Renal cortical epithelial cell (primary cell): ENCODE measurements at places on chromosomes 4 and X. TPM values are rescaled to one million over a fixed set of nuclear protein-coding genes. Genes with fewer than 3 reads are reported as not detected.
A peak's percentile ranks its signal among the peaks of the same experiment; 100 is the strongest.

The PABPC1L2B gene
- total RNA-seq, result not detected in 2 replicates

The SUPT20HL2 gene
- not detected in 2 replicates for total RNA-seq

The SLC9B1 gene
- total RNA-seq, result 0.30 and 0.69 TPM in 2 replicates

DNA sequence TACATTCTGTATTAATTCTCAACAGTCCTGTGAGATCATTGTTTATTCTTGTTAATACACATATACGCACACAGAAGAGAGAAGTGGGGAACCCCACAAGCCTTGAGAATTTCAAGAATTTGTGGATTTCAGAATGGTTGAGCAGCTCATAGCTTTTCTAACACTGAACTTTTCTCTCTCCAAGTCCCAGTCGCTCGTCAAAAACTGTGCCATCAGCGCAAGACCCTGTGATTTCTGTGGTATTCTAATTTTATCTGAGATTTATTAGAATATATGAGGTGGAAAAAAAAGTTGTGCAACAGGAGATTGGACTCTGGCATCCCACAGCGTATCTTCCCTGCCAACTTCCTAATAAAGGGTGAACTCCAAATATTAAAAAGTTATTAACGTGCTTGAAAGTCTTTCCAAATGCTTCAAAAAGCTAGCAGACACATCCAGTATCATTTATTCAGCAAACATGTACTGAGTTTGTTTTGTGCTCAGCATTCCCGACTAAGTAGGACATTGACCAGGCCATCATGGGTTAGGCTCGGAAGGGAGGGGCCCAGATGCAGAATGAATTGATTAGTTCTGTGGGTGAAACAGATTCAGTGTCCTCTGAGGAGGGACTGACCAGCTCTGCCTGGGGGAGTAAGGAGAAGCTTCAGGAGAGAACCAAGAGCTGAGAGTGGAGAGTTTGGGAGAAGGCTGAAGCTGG, 165.6 kb downstream of the CBR4 start:
- no peak for DNase-seq

DNA sequence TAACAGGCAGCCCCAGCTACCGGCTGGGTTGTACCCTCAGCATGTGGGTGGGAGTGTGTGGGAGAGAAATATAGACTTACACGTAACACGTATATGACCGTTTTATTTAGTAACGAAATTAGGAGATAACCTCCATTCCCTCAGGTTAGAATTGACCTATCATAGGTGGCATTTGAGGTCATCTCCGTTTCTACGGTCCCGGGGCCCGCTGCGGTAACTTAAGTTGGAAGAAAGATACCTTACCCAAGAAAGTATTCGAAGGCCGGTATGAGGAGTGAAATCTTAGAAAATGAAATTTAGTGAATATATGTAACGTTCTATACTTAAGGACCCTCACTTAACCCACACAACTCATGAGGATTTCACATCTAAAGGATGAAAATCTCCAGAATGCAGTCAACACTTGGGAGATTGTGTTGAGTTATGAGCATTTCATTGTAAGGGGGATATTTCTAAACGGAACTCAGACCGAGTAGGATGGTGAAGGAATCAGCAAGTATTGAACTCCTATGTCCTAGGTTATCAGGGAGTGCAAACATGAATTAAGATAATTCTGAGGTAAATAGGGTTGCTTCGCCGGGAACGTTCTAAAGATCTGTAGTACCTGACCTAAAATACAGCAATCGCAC, 891 bp downstream of the CISD2 start:
- DNase-seq, result peak; percentile 7

DNA sequence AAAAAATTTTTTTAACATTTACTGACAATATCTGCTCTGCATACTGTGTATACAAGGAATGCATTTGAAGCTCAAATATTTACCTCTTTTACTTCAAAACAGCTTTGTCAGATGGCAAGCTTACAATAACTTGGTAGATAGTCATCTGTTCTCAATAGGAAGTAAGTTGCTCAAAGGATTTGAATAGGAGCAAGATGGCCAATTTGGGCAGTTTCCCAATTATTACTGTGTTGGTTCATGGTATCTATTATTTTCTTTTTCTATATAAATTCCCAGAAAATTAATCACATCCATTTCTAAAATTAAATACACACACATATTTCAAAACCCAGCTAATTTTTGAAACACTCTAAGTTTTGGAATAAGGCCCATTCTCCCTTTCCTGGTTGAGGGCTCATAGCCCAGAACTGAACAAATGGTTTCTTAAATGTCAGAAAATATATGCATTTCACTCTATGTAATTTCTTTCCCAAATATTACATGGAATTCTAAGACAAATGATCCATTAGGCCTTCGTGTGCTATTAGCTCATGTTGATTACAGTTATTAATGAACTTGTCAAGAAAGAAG, 60.2 kb upstream of the BLTP1 start:
- no peak for DNase-seq

DNA sequence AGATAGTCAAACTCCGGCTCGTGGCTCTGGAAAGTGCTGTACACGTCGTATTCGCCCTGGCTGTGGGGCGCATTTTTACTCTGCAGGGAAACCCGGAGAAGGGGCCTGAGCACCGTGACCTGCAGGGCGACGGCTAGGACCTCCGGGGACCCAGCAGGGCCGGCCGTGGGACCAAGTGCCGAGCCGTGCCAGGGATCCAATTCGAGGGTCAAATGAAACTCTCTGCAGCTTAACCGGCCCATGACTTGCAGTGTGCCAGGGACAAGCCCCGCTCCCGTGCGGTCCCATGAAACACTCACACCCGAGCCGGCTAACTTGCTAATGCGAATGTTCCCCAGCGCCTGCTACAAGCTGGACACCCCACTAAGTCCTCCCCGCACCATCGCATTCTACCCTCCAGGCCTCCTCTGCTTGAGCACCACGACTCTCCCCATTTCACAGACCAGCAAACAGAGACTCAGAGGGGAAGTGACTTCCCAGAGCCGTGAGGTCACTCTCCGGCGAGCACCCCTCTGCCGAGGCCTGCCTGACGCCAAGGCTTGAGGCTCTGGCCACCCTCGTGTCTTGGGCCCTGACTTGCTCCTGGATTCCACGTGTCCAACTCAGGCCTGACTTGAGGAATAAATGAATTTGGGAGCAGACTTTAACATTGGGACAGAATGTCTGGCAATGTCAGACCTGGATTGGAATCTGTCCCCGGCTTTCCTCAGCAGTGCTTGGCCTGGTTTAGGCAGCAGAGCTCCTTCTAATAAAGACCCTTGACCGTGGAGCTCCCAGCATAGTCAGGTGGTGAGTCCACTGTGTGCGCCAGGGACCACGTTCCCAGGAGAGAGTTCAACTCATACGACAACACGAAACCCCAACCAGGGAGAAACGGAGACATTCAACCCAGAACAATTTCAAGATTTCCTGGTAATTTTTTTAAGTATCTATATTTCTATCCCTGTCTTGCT, 93.6 kb downstream of the PPP2R2C start:
- DNase-seq, result no peak

DNA sequence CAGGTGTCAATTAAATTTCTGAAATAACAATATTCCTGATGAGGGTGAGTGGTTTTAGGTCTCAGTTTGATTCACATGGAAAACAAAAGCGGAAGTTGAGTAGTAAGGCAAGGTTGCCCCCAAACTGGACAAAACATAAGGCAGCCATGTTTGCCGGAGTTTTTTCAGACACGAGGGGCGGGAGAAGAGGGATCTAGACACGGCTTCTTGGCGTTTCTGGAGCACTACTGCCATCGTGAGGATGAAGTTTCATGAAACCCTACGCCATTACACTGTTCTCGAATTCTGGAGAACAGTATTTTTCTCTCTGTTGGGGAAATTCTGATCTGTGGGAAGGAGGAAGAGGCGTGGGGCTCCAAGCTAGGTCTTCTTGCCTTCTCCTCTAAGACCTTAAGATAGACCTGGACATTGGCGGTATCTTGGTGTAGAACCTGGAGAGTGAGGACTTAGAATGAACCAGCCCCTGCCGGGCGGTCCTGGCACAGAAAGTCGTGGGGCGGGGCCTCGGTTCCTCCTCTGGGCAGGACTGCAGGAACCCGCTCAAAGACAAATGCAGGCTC, 160.3 kb downstream of the OR13H1 start:
- DNase-seq, result no peak

DNA sequence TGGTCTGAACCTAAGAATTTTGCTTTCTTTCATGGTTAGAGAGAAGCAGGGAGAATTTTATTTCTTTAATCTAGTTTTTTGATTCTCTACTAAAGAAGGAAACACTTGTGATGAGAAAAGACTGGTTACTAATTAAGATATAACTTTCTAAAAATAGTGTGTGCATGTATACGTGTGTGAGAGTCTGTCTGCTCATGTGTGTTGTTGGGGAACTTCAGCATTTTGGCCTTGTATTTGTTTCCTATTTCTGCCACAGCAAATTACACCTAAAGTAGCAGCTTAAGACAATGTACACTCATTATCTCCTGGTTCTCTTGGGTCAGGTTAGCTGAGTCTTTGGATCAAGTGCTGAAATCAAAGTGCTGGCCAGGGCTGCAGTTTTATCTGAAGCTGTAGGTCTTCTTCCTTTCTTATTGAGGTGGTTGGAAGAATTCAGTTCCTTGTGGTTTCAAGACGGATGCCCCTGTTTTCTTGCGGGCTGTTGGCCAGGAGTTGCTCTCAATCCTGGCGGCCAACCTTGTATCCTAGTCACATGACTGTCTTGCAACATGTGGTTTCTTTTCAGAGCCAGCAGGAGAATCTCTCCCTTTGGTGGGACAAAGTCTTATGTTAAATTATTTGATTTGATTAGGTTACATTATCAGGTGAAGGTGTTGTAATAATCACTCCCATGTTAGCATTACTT, 188.4 kb upstream of the CLNK start:
- DNase-seq, result no peak

DNA sequence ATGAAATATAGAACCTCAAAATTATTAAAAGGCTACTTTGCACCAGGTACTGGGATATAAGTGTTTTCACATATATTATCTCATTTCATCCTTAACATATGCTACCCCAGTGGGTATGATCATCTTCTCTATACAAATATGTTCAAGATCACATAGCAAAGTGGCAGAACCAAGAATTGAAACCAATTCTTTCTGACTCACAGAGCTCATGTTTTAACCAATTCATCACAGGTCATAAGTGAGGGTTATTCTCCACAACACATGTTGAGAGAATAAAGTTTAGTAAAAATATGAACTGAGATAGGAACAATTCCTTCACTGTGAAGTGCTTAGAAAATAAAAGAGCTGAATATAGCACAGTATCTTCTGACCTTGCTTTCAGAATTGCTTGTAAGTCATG, 442.9 kb upstream of the RASGEF1B start:
- no peak for DNase-seq

GRCh38 chr4:77731656-77732055, 87.5 kb downstream of the CNOT6L start:
- DNase-seq, result no peak

GRCh38 chr4:151652841-151653547, 107.8 kb downstream of the GATB start:
- DNase-seq, result peak; percentile 15
